Stimulated activated CD4-positive, alpha-beta T cell treated with anti-CD3 and anti-CD28 coated beads, Interleukin-2, amount 100 ng/mL, for 48 hours (primary cell): ENCODE measurements at places on chromosomes 5 and 9.
A peak's percentile ranks its signal among the peaks of the same experiment; 100 is the strongest.

DNA sequence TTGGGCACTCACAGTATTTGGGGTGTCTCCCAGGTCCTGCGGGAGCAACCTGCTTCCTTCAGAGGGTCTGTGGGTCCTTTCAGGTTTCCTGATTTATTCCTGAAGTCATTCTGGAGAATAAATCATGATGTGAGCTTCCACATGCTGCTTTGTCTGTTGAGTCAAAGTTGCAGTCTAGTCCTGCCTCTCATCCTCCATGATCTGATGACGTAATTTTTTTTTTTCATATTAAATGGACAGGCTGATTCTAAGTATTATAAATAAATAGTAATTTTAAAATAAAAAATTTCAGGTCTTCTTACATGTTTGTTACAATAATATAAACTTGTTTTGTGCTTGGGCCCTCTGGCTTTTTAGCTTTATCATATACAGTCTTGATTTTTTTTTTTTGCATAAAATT lies 26.3 kb upstream of the RIOK2 start:
- no peak for DNase-seq

- DNase-seq = no peak
These were observed 124.9 kb downstream of the EBF1 start for GRCh38 chr5:158974775-158975174.

- DNase-seq = no peak
These were observed 548.6 kb downstream of the KIF4B start for GRCh38 chr5:155562158-155562557.

GRCh38 chr5:115857057-115857479 lies 15.3 kb downstream of the AP3S1 start:
- DNase-seq = no peak

- peak; percentile 1 for DNase-seq
These were observed 385.0 kb downstream of the EFNA5 start for GRCh38 chr5:107285772-107286171.

GRCh38 chr5:54707841-54708240 lies 190.3 kb downstream of the SNX18 start:
- no peak for DNase-seq

DNA sequence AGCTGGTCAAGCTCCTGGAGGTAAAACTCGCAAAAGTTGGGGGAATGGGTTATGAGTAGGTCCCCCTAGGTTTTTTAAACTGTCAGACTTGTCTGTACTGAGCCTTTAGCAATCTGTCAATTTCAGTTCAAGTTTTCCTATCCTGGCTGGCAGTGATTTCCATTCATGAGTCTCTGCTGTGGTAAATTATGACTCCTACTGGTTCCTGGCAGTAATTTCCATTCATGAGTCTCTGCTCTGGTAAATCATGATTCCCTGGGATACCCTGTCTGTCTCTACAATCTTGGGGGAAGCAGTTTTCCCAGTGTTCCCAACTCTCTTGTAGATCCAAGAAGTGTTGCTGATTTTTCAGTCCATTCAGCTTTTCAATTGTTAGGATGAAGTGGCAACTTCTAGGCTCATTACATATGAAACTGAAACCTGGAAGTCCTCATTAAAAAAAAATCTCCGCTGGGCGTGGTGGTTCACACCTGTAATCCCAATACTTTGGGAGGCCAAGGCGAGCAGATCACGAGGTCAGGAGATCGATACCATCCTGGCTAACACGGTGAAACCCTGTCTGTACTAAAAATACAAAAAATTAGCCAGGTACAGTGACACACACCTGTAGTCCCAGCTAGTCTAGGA lies 91.3 kb upstream of the GPBP1 start:
- no peak for DNase-seq

- no peak for DNase-seq
These were observed 22.5 kb upstream of the C9orf72 start for GRCh38 chr9:27595733-27596132.

DNA sequence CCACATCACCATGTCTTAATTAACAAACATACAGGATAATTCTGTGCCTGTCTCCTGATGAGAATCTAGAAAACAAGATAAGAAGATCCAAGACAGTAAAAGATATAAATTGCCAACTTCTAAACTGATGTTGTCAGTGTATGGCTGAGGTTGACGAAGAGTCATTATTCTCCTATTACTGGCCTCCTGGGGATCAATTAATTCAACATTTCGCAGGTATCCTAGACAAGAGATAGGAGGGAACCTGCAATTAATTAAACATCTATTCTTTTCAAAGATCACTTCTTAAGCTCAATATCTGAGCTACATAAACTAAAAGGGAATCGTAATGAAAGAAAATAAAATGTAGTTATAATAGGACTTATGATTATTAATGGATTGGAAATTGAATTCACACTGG lies 232.0 kb upstream of the GRIA1 start:
- no peak for DNase-seq

DNA sequence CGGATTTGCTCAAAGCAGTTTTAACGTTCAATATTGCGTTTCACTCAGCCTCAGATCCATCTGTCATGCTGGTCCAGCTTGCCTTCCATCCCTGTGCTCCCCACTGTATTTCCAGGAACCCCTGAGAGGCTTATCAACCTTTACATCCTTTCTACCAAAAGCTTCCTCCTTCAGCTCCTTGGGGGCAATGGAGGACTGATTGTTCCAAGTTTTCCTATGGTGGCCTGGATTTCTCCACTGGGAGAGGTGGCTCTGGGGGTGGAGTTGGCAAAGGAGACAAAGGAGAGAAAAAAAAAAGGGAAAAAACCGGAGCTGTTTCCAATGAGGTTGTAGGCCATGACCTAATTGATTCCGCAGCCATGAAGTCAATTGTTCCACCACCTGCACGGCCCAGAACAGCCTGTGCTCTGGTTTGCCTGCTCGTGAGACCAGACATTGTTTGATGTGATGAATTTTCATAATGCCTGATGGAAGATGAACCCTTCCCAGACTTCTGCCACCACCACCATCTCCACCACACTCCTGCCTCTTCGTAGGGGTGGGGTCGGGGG lies 54.1 kb downstream of the ABLIM3 start:
- no peak for DNase-seq

DNA sequence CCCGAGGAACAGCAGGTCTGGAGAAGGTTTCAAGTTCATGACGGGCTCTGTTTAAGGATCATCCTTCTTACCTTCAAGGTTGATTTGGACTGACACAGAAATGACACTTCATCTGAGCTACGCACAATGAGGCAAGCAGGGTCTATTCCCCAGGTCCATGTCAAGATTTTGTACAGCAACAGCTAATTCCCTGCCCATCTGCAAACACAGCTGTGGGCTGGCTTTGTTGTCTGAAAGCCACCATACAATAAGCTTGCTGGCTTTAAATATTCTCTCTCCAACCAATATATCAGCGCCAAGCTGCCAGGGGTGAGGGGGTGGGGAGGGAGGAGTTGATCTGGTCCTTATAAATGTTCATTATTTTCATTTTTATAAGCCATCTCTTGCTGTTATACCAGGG lies 92.0 kb downstream of the OTULIN start:
- DNase-seq = no peak

DNA sequence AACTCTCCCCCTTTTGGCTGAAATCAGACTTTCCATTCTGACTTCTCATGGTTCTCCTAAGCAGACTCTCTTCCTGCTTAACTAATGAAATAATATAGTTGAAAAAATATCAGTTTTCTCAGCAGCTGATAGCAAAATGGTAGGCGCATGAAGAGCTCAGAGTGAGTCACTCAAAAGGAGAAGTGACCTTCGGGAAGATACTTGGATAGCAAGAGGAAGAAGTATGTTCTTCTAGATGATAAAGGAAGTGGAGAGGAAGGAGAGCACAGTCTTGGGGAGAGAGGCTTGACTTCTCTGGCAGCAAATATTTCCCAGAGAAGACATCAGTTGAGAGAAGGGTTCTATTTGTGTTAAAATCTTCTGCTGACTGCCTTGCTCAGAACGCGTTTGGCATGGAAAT lies 101.5 kb downstream of the TAF11L14 start:
- no peak for DNase-seq

DNA sequence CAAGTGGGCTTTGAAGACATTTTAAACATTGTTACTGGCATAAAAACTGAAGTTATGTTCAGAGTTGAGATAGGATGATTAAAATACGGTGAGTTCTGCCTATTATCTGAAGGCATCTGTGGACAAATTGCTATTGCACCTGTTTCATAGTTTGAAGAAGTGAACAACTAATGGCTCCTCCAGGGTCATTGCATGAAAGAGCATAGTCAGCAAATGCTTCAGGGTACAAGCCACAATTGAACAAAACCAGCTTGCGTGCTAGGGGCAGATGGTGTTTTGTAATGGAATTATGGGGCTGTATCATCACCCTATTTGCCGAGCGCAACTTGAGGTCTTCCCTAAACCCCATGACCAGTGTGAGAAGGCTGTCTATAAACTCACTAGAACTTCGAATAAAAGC lies 369.1 kb downstream of the MTRR start:
- no peak for DNase-seq

DNA sequence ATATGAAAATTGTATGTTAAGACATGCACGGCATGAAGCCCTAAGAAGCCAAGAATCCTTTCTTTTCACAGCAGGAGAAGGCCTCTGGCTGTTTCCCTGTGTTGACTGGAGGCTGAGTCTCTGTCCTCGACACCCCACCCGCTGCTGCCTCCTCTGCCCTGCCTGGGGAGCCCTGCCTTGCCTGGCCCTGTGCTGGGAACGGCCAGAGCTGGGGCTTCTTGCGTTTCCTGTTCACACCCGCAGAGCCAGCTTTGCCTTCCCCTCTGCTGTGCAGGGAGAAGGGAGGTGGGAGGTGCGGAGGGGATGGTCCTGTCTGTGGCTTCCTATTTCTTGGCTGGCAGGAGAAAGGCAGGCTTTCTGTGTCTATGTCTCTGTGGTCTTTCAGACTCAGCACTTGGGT lies 6.9 kb upstream of the GMCL2 start:
- DNase-seq = no peak

GRCh38 chr5:134741052-134741451 lies 2.7 kb downstream of the CAMLG start:
- DNase-seq = no peak

DNA sequence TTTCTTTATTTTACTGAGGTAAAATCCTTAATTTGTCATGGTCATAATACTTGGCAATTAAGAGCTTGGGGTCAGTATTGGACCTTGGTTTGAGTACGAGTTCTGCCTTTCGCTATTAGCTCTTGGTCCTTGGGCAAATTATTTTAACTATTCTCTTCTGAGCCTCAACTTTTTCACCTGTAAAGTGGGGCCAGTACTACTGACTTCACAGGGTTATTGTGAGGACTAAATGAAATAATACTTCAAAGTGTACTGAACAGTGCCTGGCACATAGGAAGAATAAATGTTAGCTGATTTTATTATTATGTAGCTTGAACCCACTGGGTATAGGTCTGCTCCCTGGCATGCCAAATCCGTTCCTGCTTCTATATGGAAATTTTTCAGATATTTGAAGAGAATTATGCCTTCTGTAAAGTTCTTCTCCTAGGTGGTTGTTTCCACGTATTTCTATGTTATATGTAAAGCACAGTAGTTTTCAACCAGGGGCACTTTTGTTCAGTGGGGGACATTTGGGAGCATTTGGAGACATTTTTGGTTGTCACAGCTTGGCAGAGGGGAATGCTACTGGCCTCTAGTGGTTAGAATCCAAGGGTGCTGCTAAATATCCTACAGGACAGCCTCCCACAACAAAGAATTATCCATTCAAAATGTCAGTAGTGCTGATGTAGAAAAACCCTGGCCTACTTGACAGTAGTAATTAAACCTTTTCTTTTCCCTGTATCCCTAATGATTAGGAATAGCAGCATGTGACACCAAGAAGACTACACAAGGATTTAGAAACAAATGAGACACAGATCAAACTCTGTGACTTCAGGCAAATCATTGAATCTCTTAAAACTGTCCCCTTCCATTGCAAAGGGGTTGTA lies 4.5 kb downstream of the RCL1 start:
- DNase-seq = no peak

DNA sequence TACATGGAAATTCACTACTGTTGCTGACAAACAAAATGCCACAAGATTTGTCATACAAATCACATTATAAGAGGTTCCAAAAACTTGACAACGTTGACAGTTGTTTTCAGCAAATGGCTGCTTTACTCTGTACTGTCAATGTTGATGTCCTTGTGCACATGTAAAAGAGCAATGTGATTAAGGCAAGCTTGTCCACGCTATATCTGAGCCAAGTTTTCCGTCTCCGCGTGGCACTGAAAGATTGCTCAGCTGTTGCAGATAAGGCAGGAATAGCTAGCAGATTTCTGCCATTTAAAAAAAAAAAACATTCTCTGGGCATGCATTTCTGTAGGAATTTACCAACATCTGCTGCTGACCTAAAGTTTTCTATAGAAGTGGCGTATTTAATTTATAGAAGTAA lies 46.4 kb upstream of the MEF2C start:
- no peak for DNase-seq

DNA sequence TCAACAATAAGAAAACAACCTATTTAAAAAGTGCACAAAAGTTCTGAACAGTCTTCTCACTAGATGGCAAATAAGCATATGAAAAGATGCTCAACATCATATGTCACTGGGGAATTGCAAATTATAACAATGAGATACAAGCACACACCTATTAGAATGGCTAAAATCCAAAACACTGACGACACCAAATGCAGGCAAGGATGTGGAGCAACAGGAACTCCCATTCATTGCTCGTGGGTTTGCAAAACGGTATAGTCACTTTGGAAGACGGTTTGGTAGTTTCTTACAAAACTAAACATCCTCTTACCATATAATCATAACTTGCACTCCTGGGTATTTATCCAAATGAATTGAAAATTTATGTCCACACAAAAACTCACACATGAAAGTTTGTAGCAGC lies 100.9 kb upstream of the TBC1D2 start:
- DNase-seq = no peak

DNA sequence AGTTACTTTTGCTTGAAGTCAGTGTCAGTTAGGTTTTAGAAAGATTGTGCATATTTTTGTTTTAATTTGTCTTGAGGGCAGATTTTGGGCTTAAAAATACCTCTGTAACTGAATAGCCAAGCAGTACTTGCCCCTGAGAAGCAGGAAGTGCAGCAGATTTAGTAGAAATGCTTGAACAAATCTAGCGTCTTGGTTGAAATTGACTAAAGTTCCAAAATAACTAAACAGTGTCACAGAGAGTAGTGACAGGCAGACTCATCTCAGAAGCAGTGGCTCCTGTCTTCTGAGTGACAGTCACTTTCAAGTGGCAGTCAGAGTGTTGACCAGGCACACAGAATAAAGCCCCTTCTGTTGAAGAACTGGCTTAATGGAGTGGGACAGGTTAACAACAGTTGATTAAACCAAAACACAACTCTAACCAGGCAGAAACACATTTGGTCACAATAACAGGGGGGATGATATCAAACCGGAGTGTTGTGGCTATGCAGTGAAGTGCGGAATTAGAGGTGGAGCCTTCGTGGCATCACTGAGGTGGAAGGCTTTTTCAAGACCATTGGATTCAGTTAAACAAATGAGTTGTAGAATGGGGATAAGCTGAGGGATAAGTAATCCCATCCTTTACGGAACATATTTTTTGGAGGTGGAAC lies 29.1 kb downstream of the TRIO start:
- DNase-seq = no peak
